ENCODE measurements at places on chromosomes 5 and 9. TPM values are rescaled to one million over a fixed set of nuclear protein-coding genes. Genes with fewer than 3 reads are reported as not detected.

SIT1 gene
- not detected for total RNA-seq

SAXO1 gene
- total RNA-seq, result under 0.01 TPM

NR6A1 gene
- total RNA-seq, result 6.1 TPM

LCN15 gene
- not detected for total RNA-seq

ARL14EPL gene
- not detected for total RNA-seq

ECM2 gene
- not detected for total RNA-seq

FOXD4L5 gene
- total RNA-seq, result 0.17 TPM

SLC45A2 gene
- not detected for total RNA-seq

PLAC8L1 gene
- total RNA-seq, result not detected

GPR150 gene
- 0.69 TPM for total RNA-seq

PDLIM4 gene
- 249 TPM for total RNA-seq

EQTN gene
- total RNA-seq, result not detected

COL15A1 gene
- 0.05 TPM for total RNA-seq

ZNF608 gene
- 59.6 TPM for total RNA-seq

NDOR1 gene
- 6.2 TPM for total RNA-seq

TXNDC8 gene
- total RNA-seq, result not detected

HRCT1 gene
- 0.45 TPM for total RNA-seq

RAPGEF6 gene
- 27.8 TPM for total RNA-seq

OGN gene
- not detected for total RNA-seq

PCDHB13 gene
- 0.17 TPM for total RNA-seq

FAM240B gene
- total RNA-seq, result not detected

DNAJA1 gene
- 130 TPM for total RNA-seq

RAB14 gene
- 55.8 TPM for total RNA-seq

OR1K1 gene
- not detected for total RNA-seq

LECT2 gene
- total RNA-seq, result not detected

QRFP gene
- not detected for total RNA-seq

PCDHB8 gene
- 0.55 TPM for total RNA-seq
